ENCODE measurements at places on chromosomes 16 and 17.

DNA sequence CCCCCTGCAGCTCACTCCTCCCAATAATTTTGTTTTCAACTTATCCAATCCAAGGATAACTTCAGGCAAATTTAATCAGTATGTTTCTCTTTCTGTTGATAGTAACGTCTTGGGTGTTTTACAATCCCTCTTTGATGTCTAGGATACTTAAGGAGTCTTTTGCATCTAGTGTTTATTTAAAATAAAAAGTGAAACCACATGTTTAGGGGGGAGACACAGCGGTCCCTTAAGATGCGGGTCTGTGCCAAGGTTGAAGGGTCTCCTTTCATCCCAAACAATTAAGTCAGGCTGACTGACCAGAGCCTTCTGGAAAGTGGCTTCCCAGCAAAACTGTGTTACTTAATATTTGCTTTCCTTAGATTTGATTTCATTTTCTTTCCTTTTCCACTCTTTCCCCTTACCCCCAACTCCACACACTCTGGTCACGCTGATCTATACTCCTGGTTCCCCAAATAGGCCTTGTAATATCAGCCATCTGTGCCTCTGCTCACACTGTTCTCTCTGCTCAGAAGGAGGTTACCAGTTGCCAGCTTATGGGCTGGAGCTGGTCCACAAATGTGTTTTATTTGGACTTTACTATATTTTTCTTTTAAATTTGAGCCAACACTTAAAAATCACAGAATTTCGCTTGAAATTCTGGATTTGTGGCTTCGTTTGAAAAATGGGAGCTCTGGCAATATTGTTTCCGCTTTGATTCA, 11.2 kb downstream of the ANKS4B start:
- no peak for DNase-seq

DNA sequence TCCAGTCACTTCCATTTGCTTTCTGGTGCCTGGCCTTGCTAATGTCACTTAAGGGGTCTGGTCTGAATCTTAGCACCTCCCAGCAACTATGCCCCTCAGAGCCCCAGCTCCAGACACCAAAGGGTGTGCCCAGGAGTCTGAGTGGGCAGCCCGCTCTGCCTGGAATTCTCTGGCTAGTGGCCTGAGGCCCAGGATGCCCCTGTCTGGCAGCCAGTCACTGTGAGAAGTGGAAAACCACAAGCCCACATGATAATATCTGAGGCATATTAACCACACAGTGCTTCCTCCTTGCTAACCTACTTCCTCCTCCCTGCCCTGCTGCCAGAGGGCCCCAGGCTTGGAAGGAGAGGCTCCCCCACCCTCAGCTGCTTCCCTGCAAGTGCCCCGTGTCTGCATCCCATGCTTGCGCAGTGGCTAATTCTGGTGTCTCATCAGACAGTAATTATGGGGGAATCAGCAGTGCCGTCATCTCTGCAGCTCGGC, 14.0 kb downstream of the SRCIN1 start:
- no peak for DNase-seq

GRCh38 chr17:63911657-63912100, 621 bp upstream of the CSHL1 start:
- no peak for DNase-seq

DNA sequence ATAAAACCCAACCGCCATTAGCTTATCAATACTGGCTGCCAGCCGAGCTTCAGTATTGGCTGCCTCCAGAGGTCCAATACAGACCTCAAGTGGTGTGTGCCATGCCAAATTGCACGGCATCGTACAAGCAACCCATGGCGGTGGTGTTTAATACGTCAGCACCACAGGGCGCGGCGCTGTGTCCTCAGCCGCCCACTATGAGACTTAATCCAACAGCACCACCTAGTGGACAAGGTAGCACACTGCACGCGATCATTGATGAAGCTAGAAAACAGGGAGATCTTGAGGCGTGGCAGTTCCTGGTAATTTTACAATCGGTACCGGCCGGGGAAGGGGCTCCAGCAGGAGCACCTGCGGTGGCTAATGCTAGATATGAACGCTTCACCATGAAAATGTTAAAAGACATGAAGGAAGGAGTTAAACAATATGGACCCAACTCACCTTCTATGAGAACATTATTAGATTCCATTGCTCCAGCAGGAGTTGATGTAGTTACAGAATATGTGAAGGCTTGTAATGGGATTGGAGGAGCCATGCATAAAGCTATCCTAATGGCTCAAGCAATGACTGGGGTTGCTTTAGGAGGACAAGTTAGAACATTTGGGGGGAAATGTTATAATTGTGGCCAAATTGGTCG, 15.4 kb downstream of the FLYWCH1 start:
- no peak for DNase-seq

- DNase-seq: no peak
Observed at GRCh38 chr17:7328840-7329373, at the start of gene NEURL4. Gene NEURL4 (minus strand): TSS chr17:7329335. CDS start chr17:7329312, 23 bp downstream.

GRCh38 chr17:27485125-27485524, 28.9 kb downstream of the KSR1 start:
- no peak for DNase-seq

- no peak for DNase-seq
Observed at GRCh38 chr17:50326831-50327364, 19.0 kb upstream of the XYLT2 start.

DNA sequence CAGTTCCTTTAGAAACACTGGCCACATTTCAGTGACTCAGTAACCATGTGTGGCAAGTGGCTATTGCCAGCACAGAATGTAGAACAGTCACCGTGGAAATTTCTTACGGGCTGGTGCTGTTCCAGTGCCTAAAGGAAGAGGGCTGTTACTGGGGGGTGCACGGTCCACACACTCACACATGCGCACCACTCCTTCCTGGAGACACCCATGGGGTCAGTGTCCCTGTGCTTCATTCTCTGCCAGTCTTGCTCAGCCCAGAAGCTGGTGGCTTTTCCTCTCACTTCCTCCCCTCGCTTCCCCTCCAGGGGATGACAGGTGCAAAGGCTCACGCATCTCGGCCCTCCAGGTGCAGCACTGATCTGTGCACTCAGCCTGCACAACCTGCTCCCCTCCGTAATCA, 115.6 kb downstream of the CCDC182 start:
- no peak for DNase-seq

DNA sequence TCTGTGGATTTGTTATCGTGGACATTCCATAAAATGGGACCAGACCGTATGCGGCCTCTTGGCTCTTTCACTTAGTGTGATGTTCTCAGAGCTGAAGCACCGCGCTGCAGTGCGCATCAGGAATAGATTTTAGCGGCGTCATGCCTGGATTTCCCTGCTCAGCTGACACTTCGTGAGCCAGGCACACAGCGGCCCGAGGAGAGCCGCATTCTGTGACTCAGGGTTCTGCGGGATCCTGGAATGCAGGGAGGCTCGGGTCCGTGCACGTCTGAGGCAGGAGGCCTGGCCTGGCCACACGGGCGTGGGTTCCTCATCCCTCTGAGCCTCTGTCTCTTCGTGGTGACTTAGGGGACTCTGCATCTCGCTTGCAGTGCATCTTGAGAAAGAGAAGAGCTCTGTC, 13.4 kb downstream of the CBFA2T3 start:
- DNase-seq: no peak

DNA sequence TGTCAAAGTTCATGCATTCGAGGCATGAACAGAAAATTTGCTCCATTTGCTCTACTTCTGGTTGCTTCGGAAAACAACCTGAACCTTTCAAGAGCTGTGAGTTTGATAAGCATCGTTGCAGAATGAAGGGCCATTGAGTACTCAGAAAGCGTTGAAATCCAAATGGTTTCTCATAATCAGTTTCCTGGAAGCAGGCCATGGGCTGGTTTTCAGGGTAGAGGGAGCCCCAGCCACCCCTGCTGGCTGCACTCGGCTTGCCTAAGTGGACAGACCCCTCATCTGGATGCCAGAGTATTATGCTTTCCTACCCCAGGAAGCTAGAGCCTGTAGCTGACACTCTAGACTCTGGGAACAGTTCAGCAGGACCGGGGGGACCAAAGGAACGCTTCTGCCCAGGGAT, 24.4 kb downstream of the SCNN1G start:
- no peak for DNase-seq

DNA sequence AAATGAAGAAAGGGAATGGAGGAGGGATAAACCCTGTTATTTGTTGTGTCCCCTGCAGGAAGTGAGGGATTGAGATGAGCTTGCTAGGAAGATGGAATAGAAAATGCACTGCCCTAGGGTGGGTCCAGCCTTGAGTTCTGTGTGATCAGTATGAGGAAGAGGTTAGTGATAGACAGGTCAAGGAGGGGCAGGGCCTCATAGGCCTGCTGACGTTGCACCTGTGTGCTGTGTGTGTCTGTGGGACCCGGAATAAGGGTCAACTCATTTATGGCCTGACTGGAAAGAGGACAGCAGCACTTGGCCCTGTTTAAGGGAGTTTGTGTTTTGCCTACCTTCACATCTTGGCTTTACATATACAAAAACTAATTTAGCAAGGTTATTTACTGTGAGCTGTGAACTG, 26.3 kb downstream of the DEF8 start:
- DNase-seq: no peak

DNA sequence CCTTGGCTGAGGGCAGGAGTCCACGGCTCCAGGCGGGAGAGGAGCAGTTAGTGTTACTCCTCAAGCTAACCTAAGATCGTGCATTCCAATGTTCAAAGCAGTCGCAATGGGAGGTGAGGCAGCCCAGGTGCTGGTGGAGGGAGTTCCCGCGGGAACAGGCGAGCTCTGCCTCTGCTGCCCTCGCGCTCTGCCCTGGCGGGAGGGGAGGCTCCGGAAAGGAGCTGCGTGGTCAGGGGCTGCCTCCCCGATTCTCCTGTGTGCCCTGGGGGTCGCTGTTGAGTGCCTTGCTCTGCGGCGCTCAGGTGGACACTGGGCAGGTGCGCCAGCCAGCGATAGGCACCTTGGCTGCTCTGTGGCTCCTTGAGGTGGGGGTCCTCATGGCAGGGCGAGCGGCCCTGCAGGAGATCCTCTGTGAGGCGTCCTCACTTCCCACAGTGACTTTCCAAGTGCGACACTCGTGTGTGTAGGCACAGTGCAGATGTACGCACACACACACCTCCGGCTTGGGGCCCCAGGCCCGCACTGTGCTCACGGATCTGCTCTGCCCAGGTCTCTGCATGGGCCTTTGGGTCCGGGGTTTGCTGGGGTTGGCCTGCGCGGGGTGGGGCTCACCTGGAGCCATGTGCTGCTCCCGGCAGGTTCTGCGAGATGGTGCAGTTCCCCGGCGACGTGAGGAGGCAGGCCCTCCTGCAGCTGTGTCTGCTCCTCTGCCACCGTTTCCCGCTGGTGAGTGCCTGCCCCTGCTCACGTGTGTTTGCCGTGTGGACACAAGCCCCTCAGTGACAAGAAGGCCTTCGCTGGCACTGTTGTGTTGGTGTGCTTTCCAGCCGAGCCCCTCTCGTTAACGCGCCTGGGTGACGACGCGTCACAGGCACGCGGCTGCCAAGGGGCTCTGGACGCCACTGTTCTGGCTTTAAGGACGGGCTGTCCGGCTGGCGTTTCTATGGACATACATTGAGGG, 97.9 kb upstream of the ZNF750 start:
- no peak for DNase-seq

GRCh38 chr17:7313890-7314718, 1.1 kb downstream of the GPS2 start:
- DNase-seq: no peak

- DNase-seq: no peak
Observed at GRCh38 chr16:26454102-26454501, 612.6 kb upstream of the C16orf82 start.

- peak; percentile 44 for DNase-seq
Observed at GRCh38 chr16:200388-200787, 20.1 kb downstream of the HBQ1 start.

GRCh38 chr17:3962217-3962964, 1.8 kb downstream of the ATP2A3 start:
- no peak for DNase-seq

GRCh38 chr16:18833707-18834505, 32.6 kb upstream of the ARL6IP1 start:
- DNase-seq: no peak

- DNase-seq: no peak
Observed at GRCh38 chr17:2708585-2709182, 2.9 kb downstream of the CLUH start.

- DNase-seq: no peak
Observed at GRCh38 chr17:37839196-37839978, 84.8 kb upstream of the TBC1D3K start.

DNA sequence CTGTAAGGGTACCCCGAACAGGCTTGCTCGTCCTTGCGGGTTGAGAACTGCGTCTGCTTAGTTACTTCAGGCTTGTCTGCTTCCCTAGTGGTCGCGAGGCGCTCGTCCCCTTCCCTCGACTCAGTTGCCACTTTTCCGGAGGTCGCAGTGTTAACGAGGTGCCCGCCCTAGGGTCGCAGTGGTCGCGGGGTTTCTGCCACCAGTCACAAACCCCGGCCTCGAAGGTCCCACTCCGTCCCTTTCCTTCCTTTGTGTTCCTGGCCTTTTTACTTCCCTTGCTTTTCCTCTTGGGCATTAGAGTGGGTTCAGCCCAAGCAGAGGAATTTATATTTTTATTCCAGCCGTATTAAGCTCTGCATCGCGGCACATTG, 299 bp downstream of the NUP85 start:
- DNase-seq: no peak

DNA sequence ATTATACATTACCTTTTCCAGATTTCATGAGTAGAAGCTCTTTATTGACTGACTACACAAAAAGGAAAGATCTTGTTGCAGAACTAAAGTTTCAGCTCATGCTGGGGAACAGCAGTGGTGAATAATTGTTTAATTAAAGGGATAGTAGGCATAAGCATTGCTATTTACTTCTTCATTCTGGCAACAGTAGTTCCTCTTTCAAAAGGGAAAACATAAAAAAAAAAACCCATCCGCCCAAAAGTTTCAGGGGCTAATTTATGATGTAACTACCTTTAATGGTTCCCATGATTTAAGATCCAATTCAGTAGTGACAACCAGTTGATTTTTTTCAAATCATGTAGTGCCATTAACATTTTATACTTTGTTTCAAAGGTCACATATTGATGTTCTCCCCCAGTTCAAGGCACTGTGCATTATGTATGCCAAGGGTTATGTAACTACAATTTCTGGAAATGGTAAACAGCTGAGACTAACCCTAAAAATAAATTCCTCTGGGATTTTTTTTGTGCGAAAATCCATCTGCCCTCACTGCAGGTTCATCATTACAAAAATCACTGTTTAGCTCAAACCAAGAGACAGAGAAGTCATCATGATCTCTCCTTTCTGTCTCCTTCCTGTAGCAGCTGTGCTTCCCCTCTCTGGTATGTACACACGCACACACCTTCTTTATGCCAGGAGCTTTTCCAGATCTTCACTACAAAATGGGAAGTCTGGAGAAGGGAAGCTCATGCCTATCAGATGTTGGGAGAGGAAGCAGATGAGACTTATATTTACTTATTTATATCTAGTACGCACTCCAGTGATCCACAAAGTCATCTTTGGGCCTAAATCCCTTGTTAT, 2.2 kb upstream of the PHLPP2 start:
- no peak for DNase-seq

DNA sequence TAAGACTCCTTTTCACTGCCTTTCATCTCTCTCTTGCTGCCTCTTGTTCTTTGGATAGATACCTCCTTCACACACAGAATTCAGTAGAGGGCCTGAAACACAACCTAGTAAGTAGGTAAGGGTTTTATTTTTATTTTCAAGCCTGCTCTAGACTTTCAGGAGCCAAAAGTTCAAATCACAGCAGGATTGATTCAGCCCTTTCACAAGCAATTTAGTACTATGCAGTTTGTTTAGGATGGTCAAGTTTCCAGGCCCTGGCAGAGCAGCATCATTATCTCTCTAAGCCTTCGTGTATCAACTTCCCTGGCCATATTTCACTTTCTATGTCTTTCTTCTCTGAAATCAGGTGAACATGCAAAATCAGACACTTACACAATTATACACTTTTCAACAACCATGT, 148.8 kb upstream of the CORO6 start:
- no peak for DNase-seq

Data from AG04449 (cell line).